ENCODE measurements at places on chromosomes 4 and X.

DNA sequence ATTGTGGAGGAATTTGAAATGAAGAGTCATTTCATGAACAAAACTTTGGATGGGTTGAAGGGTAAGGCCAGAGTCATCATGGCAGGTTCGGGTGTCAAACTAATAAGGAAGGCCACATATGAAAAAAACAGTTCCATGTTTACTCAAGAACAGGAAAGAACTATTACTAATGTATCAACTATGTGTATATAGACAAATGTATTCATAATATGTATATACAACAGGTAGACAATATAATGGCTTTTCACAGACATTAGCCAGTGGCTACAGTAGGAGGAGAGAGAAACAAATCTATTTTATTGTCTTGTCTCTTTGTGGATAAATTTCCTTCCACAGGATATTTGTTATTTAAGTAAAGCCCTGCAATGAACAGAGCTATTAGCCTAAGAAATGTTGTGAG is 101.1 kb downstream of the CBLL2 start:
- DNase-seq, result no peak

GRCh38 chrX:19046343-19047215 is 62.7 kb upstream of the PHKA2 start:
- DNase-seq, result no peak

DNA sequence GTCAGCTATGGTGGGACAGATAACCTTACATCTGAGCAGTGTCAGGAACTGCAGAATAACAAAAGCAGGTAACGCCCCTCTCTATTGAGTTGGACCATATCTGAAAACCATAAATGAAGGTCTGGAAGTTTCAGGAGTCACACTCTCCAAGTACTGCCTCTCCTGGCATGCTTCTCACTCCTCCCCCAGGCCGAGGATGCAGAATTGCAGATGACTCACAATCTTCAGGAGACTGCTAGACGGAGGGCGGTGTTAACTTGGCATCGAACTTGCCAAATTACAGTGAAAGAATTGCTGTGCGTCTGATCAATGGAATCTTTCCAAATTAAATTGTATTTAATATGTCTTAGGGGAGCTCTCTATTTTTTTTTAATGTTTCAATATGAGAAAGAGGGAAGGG is 67.1 kb upstream of the TRIM2 start:
- no peak for DNase-seq

DNA sequence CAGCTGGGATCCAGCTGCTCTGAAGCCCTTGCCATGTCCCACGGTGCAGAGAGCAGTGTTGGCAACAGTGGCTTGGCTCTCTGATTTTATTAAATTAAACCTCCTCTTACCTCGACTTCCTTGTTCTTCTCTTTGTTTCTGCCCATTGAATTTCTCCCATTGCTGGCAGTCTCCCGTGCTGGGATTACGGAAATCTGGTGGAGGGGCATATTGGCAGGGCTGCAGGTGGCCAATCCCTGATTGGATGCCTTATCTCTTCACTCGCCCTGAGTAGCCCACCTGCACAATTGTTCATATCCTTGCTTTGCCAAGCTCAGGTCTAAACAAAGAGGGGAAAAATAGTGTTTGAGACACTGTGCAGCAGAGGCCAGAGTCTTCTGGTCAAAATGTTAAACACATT is 493.9 kb downstream of the TMA16 start:
- DNase-seq, result no peak

- no peak for DNase-seq
Measured at GRCh38 chr4:151859641-151860040, 98.8 kb upstream of the GATB start.

DNA sequence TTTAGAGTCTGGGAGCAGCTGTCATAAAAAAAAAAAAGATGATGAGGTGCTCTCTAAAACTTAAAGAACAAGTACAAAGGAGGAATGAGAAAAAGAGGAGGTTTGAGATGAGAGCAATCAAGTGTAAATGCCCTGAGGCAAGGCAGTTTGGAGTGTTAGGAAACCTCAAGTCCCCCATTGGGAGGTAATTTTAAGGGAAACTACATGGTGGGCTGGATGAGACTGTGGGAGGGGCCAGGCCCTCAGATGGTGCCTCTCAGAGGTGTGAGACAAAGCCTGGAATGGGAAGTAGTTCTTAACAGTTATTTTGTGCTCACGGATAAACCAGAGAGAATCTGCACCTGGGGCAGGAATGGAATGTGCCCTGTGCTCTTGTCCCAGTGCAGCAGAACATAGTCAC is 1.9 kb upstream of the MAGEB3 start:
- no peak for DNase-seq

GRCh38 chr4:85952528-85952927 is 407.3 kb downstream of the MAPK10 start:
- DNase-seq, result no peak

All from stimulated activated CD8-positive, alpha-beta memory T cell treated with anti-CD3 and anti-CD28 coated beads, Interleukin-7, amount 100 ng/mL, for 1 hour (primary cell).